ENCODE measurements at places on chromosomes 2 and 18.

DNA sequence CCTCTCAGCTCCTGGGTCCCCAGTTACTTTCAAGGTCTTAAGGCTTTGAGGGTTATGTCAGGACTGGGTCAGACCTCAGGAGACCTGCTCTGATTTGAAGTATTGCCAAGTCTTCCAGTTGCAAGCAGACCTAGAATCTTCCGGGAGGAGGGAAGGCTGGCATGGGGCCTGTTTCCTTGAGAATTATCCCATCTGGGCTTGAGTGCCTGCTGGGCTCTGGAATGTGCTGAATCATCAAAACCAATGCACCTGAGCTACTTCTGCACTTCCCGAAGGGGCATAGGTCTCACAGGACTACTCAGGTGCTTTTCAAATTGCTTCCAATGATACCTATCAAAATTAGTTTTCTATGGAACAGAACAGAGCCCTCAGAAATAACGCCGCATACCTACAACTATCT lies 327.3 kb downstream of the XIRP2 start:
- DNase-seq: no peak

- no peak for DNase-seq
Measured at GRCh38 chr2:54456362-54456611, 160 bp downstream of the SPTBN1 start.

GRCh38 chr18:8948471-8949149 lies 153.9 kb upstream of the NDUFV2 start:
- DNase-seq: no peak

- no peak for DNase-seq
Measured at GRCh38 chr2:239836021-239836765, 188.9 kb downstream of the NDUFA10 start.

GRCh38 chr2:209600341-209601171 lies 171.1 kb upstream of the UNC80 start:
- no peak for DNase-seq

GRCh38 chr18:27010784-27011183 lies 145.3 kb upstream of the AQP4 start:
- DNase-seq: no peak

GRCh38 chr2:156332284-156332533 lies 312 bp downstream of the NR4A2 start:
- no peak for DNase-seq

DNA sequence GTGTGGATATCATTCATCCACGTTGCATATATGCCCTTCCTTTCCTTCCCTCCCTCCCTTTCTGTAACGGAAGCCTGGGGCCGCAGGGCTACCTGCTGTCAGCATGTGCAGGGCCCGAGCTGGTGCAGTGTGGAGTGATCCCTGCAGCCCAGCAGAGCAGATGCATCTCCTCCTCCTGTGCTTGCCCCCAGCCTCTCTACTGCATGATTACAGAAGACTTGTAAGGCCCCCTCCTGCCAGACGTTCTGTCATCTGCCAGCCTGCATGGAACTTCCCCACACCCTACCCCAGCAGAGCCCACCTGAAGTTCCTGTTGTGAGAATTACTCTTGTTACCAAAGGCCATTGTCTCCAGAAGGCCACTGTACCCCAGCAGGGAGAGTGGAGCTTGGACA lies 67.5 kb upstream of the FOSL2 start:
- DNase-seq: no peak

- no peak for DNase-seq
Measured at GRCh38 chr2:207506426-207506825, 23.3 kb upstream of the CREB1 start.

- DNase-seq: no peak
Measured at GRCh38 chr2:172246649-172247048, 143.9 kb upstream of the DLX2 start.

DNA sequence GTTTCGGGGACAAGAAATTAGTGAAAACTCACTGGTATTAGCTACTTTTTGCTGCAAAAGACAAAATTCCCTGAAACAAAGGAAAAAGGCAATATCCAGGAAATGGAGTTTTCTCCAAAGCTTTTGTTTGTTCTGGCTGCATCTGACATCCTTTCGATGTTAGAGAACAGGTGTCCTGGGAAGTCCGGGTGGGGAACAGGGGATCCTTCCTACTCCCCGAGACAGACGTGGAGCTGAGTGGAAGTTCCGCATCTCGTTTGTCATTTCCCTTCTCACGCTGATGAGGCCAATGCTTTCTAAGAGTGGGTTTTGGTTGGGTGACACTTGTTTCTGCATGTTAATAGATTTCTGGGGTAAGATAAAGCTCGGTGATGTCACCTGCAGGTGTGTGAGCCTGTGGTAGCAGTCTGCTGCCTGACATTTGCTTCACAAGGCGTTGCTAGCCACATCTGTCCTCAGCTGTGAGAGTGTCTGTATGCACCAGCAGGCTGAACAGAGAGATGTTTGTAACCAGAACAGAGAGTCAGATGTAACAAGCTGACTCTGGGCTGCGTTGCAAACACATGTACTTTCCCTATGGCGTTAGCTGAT lies 125.9 kb downstream of the ACOXL start:
- peak; percentile 99 for DNase-seq

DNA sequence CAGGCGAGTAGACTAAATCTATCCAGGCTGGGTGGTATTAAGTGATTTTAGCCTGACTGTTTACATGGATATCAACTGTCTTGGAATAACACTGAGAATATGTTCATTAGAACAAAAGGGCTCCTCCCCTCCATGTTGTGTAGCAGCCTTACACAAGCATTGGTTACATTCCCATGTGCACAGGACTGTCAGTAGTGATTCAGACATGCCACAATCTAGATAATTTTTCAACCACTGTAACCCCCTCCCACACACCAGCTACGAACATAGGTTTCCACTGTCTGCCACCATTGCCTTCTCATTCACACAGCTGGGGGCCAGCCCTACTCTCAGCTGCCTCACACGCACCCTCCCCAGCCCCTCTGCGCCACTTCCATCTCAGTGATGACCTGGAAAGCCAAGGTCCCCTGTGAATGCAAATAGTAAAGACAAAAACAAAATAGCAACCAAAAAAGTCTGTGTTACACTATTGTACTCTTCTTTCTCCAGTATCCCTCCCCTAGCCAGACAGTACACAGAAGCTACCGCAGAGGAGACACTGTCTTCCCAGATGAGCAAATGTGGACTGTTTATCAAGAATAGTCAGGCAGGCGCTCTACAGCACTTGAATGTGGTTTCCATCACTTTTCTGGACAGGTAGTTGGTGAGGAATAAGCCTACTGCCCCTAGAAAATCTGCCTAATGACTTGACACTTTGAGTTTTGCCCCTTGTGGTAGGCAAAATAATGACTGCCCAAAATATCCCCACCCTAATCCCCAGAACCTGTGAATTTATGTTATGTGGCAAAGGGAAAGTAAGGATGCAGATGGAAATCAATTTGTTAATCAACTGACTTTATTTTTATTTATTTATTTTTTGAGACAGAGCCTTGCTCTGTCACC lies 27.9 kb upstream of the TYMS start:
- no peak for DNase-seq

DNA sequence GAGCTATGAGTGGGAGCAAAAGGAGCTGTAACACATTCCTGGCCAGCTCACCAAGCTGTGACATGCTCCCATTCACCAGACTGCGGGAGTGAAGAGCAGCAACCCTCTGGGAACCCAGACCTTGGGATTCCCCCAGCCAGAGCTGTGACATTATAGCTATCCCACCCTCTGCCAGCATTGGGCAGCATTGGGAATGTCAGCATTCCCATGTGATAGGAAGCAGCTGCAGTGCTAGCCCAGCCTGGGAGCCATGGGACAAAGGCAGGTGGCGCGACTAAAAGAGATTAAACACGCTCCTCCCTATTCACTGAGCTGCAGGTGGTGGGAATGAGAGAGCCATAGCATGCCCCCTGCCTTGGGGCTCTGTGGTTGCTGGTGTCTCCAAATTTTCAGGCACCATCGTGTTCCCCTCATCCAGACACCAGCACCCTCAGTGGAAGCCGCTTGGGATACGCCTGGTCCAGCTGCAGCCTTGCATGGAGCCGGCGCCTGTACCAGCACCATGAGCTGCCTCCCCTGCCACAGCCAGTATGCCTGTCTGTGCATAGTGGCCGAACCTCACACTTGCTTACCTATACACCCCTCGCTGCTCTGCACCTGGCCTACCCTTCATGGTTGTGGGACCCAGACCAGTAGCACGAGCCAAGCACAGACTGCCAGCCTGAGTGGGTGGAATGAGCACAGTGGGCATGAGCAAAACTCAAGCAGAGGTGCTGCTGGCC lies 695.6 kb upstream of the GCFC2 start:
- DNase-seq: no peak

- DNase-seq: no peak
Measured at GRCh38 chr18:13481820-13482617, 244.3 kb downstream of the FAM210A start.

GRCh38 chr2:217588266-217588665 lies 414.5 kb downstream of the TNS1 start:
- DNase-seq: no peak

- DNase-seq: no peak
Measured at GRCh38 chr18:79948719-79949411, 2.6 kb downstream of the SLC66A2 start.

- no peak for DNase-seq
Measured at GRCh38 chr2:20796374-20796791, 26.5 kb downstream of the LDAH start.

DNA sequence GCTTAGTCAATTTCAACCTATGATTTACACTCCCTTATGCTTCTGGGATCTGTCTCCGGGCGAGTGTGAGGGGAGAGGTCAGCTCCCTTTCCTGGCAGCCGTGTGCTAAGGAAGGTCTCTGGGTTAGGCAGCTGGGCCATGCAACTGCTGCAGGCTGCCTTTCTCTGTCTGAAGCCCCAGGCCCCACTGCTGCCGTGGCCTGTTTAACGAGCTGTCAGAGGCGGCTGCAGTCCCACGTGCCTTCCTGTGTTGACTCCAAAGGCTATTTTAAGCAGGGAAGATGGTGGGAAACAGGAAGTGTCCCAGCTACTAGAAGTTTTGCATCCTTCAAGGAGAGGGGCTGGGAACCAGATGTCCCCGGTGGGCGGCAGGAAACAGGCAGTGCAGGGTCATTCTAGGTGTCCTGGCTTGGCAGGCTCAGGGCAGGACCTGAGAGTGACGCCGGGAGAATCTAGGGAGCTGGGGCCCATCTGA lies 186.4 kb downstream of the TNS1 start:
- no peak for DNase-seq

DNA sequence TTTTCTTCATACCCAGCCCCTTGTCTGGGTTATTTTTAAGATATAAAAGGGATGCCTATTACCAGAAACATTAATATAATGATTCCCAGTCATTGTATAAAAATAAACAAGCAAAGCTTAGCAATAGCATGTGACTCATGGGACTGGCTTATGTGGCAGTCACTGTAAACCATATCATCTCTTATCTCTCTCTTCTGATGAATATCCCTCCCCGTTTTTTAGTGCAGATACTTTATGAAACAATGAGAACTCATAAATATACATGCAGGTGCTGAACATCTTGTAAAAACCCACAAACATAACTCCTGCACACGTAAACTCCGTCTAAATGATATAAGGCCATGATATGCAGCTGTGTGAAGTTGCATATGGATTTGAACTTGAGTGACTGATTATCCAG lies 154.9 kb downstream of the MGAT5 start:
- no peak for DNase-seq

- no peak for DNase-seq
Measured at GRCh38 chr18:24112464-24112863, 26.4 kb upstream of the CABYR start.

- DNase-seq: peak; percentile 72
Measured at GRCh38 chr2:68796295-68796905, 61.8 kb downstream of the ARHGAP25 start.

DNA sequence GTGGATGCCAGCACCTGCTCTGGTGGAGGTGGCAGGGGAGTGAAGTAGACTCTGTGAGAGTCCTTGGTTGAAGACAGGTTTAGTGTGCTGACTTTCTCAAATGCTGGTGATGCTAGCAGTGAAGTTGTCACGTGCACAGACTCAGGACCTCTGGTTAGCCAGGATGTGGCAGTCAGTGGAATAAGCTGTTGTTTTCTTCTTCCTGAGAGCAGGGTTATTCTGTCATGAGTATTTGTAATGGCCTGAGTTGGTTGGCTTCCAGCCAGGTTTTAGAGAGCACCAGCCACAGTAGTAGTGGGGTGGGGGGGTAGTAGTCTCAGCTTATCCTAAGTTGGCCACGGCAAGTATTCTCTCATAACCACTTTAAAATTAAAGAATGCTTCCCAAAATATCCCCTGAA lies 238.5 kb upstream of the FBXO11 start:
- DNase-seq: no peak

- no peak for DNase-seq
Measured at GRCh38 chr2:171541202-171541887, 19.1 kb downstream of the CYBRD1 start.

GRCh38 chr18:9854801-9855676 lies 30.7 kb upstream of the TXNDC2 start:
- DNase-seq: no peak

DNA sequence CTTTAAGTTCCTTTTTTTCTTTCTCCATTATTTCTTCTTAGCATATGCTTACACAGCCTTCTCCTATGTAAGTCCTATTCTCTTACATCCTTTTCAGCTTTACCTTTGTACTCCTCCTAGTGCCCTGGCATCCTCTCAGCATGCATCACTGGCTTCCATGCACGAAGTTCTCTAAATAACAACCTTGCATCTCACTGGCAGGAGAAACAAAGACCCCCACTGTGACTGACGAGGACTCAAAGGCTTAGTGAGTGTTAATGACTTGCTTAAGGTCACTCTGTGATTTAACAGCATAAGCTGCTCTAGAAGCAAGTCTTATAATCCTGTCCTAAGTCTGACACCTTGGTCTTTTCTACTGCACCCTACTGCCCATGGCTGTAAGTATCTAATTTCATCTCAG lies 1236.0 kb upstream of the CELF4 start:
- DNase-seq: no peak

- DNase-seq: peak; percentile 23
Measured at GRCh38 chr18:33839452-33840211, 261.6 kb downstream of the ASXL3 start.

DNA sequence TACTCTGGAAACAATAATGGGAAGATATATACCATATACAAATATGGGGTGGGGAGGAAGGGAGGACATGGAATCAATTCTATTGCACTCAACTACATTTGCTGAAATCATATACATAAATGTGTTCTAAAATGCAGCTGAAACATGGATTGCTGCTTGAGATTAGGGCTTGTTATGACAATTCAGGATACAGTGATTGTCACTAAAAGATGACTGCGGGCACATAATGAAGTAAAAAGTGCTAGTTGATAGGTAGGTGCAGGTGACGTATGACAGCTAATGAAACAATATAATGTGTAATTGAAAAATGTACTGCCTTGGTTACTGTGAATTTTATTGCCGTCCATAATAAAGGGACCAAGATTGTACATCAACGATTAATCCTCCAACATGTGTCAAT lies 1062.1 kb upstream of the FANCL start:
- no peak for DNase-seq
